ENCODE measurements at places on chromosomes 13 and 19.
A peak's percentile ranks its signal among the peaks of the same experiment; 100 is the strongest.

GRCh38 chr13:110341445-110342244 is 34.6 kb downstream of the COL4A2 start:
- DNase-seq = no peak

DNA sequence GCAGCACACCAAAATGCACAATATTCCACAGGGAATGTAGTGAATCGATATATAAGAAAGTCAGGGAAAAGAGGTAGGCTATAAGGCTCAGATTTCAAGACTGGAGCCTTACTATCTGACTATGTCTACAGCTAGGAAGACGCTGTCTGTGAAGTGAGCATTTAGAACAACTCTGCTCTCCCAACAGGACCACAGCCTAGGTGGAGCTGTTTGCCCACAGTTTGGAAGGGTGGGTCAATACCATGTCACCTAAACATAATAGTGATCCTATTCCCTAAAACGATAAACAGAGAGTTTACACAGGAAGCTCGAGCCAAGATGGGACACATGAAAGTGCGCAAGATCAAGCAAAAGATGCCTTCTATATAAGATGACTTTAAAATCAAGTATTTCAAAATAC is 2486.0 kb upstream of the PCDH20 start:
- no peak for DNase-seq

GRCh38 chr13:111258637-111259036 is 61.8 kb upstream of the TEX29 start:
- no peak for DNase-seq

- DNase-seq = no peak
Measured at GRCh38 chr13:50220938-50221337, 205.7 kb downstream of the KCNRG start.

- no peak for DNase-seq
Measured at GRCh38 chr13:95209109-95209508, 92.1 kb downstream of the ABCC4 start.

DNA sequence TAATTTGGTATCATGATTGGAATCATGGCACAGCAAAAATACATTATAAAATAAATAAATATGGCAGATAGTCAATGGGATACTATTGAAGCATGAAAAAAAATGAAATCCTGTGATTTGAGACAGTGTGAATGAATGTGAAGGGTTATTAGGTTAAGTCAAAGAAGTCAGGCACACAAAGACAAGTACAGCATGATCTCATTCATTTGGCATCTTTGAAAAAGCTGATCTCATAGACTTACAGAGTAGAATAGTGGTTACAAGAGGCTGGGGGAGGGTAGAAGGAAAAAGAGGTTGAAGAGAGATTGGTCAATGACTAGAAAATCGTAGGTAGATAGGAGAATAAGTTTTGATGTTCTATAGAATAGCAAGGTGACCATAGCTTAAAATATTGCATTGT is 295.1 kb upstream of the SLITRK5 start:
- no peak for DNase-seq

DNA sequence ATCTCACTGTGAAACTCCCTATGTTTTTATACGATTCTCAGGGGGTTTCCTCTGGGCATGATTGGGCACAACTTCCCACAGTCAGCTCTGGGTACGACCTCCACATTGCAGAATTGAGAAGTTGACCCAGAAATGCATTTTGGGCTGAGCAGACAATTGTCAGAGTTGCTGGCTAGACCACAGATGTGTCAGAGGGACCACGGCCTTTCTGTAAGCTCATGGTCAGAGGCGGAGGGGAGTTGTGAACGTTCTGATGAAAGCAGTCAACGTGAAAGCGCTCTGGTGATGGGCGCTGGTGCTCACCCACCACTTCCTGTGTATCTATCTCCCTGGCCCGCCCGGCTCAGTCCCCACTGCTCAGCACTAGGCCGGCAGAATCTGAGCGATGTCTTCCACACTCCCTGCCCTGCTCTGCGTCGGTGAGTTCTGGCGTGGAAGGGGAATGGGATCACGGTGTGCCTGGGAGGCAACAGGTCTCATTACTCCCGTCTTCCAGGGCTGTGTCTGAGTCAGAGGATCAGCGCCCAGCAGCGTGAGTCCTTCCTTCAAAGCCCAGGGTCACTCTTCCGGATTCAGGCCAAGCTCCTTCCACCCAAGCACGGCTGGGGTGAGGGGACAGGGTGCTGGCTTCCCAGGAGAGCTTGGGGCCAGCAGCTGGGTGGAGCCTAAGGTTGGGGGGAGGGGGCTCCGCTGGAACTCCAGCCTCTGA is at the start of gene NCR1:
TSS of gene NCR1 (plus strand) at position 346 of the 709 bp plus-strand sequence. CDS start at position 386, 40 bp downstream.
- DNase-seq = no peak

- no peak for DNase-seq
Measured at GRCh38 chr13:53276265-53276664, 247.7 kb downstream of the OLFM4 start.

GRCh38 chr13:111929036-111929616 is 137.8 kb upstream of the SOX1 start:
- DNase-seq = no peak

- peak; percentile 43 for DNase-seq
Measured at GRCh38 chr13:33284916-33285315, 639 bp downstream of the STARD13 start.

- DNase-seq = no peak
Measured at GRCh38 chr13:112819816-112820215, 130.0 kb downstream of the ATP11A start.

DNA sequence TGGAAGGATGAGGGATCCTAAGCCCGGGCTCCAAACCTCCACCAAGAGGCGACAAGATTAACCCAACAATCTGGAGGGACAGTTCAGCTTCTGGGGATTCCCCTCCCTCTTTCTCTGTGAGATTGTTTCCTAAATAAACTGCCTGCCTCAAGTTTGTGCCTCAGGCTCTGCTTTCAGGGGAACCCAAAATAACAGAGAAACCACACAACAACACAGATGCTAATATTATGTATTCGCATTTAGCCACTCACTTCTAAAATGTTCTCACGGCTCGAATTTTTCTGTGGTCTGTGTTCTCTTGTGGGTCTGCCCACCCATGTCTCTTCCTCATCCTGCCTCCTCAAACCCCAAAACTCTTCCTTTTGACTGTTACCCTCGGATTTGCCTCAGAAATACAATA is 1381.1 kb upstream of the SLC10A2 start:
- no peak for DNase-seq

DNA sequence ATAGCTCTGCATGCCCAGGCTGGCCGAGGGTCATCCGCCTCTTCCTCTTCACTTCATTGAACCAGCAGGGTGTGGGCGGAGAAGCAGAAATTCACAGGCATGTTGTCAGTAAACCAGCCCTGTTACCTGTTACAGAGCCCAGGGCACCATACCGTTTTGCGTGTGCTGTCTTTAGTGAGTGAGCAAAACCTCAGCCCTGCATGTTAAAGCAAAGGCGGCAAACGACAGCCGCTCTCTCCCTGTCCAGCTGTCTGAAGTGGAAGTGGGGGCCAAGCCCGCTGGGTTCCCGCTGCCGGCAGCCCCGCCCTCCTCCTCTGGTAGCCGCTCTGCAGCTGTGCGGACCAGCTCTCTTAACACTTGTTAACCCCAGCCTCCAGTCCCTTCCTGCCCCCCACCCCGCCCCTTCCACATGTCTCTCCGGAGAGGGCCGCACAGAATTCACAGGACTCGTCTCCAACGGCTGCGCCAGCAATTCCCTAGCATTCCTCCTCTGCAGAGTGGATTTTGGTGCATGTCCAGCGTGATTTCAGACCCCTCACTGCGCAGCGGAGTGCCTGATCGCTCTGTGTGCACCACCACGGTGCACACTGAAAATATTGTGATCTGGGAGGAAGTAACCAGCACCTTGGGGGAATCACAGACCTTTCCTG is 12.7 kb downstream of the KLHL26 start:
- DNase-seq = no peak

DNA sequence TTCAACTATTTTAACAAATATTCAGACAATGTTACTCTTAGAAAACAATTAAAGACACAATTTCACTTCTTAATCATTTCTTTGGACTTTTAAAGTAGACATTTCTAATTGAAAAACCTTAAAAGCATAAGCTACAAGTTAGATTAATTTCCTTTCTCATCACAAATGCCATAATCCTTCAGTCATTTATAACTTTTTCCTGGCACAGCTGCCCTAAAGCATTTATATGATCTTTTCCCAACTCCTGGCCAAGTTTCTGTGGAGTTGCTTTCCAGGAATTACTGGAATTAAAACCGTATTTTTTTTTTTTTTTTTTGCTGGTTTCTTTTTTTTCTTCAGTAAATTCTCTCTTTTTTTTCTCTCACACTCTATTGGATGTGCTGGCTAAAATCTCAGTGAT is 615.9 kb downstream of the TBC1D4 start:
- DNase-seq = no peak

- DNase-seq = no peak
Measured at GRCh38 chr13:30884543-30884942, 21.5 kb upstream of the MEDAG start.

GRCh38 chr13:43805071-43805468 is 18.3 kb upstream of the ENOX1 start:
- DNase-seq = peak; percentile 34

DNA sequence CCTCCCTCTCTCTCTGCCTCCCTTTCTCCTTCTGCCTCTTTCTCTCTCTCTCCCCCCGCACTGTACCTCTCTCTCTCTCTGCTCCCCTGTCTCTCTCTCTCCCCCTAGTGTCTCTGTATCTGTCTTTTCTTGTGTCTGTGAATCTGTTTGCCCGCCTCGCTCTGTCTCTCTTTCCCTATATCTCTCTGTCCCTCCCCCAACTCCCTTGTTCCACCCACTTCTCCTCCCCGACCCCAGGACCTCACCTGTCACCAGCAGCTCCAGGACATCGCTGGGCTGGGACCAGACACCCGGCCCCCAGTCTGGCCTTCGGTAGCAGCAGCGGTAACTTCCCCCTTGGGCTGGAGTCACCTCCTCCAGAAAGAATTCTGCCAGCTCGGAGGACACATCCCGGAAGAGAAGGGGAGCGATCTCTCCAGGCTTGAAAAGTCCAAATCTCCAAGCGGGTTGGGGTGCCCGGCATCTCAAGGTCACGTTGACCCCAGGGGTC is 3.9 kb downstream of the OSCAR start:
- DNase-seq = no peak

DNA sequence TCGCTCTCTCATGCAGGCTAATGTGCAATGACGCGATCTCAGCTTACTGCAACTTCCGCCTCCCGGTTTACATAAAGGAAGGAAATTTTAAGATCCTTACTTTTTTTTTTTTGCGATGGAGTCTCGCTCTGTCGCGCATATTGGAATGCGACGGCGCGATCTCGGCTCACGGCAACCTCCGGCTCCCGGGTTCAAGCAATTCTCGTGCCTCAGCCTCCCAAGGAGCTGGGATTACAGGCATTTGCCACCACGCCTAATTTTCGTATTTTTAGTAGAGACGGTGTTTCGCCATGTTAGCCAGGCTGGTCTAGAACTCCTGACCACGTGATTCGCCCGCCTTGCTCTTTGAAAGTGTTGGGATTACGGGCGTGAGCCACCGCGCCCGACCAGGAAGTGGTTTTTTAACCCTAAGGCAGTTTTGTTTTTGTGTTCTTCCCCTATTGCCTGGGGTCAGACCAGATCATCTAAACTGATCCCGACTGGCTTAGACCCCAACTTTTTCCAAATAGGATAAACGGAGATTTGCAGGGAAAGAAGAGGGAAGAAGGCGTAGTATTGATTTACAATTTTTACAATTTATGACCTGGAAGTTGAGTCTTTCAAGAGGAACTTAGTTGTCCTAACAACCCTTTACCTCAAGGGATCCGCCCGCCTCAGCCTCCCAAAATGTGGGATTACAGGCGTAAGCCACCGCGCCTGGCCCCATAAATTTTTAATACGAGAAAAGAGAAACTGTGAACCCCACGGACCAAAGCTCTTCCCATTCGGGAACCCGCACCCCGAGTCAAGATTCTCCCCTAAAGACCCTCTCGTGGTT is 142.0 kb downstream of the ZNF737 start:
- peak; percentile 8 for DNase-seq

- DNase-seq = no peak
Measured at GRCh38 chr19:13938301-13939064, at the start of gene PODNL1. Gene PODNL1 (minus strand): TSS chr19:13938417. CDS start chr19:13938181, 236 bp downstream.

Measured in hippocampal formation (tissue), 2 donors.